Muscle of leg (tissue), 16 donors: ENCODE measurements at places on chromosomes 12 and 14. TPM values are rescaled to one million over a fixed set of nuclear protein-coding genes. Genes with fewer than 3 reads are reported as not detected.

DNA sequence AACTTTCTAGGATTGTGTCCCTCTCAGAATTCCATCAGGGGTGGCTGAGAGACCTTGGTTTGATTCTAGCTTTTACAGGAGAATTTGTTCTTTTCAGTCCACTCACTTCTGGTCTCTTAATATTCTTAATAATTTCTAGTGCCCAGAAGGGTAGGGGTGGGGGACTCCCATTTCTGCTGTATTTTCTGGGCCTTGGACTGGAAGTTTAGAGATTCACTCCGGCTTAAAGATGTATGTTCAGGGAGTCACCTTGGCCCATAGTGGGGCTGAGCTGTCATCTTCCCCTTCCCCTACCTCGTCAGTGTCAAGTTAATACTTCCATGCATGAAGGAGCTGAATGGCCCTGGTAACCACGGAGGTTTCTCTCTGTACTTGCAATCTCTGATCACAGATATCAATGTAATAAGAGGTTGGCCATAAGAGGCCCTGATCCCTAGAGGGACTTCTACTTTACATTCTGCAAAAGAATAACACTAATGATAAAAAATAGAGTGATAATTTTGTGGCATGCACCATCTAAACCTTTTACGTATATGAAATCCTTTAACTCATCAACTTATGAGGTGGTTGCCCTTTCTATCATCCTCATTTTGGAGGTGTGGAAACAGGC, 6.7 kb downstream of the KRT81 start:
- no peak for DNase-seq

- DNase-seq, result no peak
Observed at GRCh38 chr12:120835657-120836056, 68.5 kb downstream of the SPPL3 start.

DNA sequence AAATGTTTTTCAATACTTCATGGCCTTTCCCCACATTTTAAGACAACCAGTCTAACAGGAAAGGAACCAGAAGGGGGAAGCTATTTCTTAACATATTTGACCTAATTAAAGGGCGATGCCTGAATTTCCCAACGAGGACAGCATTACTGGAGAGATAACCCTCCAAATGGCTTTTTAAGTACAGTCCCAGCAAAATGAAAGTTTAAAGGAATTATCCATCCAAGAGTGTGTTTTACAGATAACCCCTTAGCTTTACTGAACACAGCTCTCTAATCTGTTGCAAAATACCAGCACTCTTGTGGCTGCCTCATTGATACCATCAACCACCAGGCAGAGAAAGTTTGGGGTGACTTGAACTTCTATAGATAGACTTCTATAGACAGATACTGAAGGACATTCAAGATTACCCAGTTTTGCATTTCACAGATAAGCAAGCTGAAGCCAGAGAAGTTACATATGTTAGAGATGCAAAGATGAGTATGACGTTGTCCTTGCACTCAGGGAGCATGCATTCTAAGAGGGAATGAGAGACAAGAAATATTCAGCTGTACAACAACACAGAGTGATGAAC, 41.3 kb upstream of the DUSP6 start:
- DNase-seq, result no peak

DNA sequence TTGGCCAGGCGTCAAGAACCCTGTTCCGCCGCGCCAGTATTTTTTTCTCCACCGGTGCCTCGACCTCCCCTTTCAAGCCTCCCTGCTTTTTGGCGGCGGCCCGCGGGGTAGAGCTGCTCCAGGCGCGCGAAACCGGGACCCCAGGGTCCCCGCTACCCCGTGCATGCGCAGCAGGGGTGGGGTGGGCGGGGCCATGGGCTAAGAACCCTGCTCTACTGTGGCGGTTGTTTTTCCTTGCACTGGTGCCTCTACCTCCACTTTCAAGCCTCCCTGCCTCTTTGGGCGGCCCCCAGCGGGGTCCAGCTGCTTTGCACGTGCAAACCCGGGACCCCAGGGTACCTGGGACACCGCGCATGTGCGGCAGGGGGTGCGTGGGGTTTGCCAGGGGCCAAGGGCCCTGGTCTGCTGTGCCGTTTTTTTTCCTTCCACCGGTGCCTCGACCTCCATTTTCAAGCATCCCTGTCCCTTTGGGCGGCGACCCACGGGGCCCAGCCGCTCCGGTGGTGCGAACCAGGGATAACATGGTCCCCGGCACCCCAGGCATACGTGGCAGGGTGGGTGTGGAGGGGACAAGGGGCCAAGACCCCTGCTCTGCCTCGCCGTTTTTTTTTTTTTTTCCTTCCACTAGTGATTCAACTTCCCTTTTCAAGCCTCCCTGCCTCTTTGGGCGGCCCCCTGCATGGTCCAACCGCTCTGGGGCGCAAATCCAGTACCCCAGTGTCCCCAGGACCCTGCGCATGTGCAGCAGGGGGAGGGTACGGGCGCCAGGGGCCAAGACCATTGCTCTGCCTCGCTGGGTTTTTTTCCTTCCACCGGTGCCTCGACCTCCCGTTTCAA, 326.8 kb downstream of the ALG10 start:
- DNase-seq, result no peak

GRCh38 chr14:53148671-53149070, 4.5 kb downstream of the DDHD1 start:
- no peak for DNase-seq

DNA sequence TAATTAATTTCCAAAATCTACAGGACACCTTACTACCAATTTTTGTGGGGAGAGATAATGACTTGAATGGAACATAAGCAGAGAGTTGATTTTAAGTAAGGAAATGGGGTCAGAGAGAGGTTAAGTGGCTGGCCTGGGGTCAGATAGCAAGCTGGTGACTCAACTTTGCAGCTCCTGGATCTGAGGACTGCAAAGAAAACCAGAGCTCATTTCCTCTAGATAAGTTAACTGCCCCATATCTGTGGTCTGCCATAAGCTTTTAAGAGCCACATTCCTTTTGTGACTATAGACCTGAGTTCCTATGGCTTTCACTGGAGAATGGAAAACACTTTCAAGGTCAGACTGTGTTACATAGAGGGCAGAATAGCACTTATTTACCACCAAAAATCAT, 201.2 kb upstream of the PRICKLE1 start:
- no peak for DNase-seq

DNA sequence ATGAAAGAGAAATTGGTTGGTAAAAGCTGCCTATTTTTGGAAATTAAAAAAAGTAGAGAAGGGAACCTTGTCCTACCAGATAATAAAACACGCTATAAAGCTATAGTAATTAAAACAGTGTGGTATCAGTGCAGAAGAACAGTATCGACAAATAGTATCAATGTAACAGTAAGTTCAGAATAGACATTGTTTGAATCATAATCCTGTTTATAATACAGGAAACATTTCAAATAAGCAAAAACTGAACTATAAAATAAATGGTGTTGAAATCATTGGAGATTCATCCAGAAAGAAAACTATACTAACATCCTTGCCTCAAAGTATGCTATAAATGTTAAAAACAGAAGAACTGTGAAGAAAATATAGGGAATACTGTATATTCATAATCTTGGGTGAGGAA, 54.2 kb upstream of the NAP1L1 start:
- no peak for DNase-seq

DNA sequence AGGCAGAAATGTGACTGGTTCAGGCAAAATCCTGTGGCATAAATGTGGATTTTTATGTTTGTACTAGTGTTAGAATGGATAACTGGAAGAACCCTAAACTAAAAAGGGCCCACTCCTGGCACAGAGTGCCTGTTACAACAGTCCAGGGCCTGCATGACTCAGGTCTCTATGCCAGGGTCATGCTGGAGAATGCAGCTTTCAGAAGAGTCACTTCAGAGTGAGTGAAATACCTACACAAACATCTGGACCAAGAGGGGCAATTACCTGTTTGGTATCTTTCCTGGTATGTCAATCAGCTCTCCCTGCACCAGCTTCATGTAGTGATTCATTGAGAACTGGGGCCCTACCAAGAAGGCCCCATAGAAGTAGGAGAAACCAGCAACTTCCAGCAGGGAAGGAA, 10.0 kb downstream of the EMG1 start:
- no peak for DNase-seq

DNA sequence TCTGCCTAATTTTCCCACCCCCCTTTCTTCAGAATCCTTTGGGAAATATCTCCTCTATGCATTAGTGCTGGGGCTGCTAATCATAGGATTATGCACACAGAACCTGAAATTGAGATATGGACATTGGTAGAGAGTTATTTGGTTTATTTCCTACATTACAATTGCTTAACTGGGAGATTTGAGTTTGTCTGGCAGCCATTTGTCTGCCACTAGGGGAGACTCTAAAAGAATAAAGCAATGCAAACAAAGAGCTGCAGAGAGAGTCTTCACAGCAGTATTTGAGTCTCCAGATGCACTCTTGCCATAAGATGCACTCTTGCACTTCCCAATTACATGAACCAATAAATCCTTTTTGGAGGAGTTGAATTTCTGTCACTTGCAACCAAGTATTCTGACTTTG, 12.0 kb upstream of the PCNX4 start:
- no peak for DNase-seq

- DNase-seq, result no peak
Observed at GRCh38 chr12:97324471-97324870, 138.1 kb upstream of the RMST start.

DNA sequence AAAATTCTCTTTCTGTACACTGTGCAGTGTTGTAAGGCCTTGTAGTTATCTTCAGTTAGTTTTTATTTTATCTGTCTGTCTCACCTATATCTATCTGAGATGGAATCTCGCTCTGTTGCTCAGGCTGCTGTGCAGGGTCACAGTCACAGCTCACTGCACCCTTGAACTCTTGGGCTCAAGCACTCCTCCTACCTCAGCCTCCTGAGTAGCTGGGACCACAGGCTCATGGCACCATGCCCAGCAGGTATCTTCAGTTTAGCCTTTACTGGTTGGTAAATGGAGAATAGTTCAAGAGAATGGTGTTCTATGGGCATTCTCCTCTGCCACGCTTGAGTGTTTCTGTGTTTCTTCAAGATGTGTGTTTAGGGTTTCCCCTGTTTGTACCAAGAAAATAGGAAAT, 13.6 kb downstream of the TULP3 start:
- DNase-seq, result no peak

GRCh38 chr14:74459289-74459946, 33.4 kb upstream of the SYNDIG1L start:
- no peak for DNase-seq

DNA sequence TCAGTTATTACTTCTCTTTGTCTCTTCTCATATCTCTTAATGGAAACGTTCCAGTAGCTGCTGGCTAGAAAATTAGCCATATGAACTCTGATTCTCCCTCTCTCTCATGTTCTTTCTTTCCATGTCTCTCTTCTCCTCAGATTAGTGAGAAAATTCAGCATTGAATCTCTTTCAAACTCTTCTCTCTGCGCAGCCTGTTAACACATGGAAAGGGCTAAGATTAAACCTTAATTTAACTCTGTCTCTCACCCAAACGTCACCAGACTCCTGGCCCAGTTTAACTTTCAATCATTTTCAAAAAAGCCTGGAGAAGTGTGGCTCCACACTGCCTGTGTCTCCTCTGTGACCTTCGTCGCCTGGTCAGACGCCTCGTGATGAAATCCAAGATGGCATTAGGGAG, 1234.2 kb downstream of the BCL11B start:
- DNase-seq, result peak; percentile 3

- DNase-seq, result peak; percentile 97
Observed at GRCh38 chr14:68307790-68308168, 485.1 kb downstream of the ZFP36L1 start.

DNA sequence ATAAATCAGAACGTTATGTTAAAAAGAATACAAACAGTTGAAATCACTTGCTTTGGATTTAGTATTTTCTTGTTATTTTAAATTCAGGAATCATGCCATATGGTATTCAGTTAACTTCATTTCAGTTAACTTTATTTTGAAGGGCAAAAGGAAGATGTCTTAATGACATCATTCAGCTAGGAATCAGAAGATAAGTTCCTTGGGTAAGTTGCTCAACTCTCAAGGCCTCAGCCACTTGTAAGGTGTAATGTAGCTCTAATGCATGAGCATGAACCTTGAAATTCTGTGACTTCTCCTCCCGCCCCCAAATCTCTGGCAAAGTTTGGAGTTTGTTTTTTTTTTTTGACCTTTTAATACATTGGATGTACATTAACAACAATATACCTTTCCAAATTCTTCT, 42.6 kb downstream of the FRS2 start:
- DNase-seq, result no peak

DNA sequence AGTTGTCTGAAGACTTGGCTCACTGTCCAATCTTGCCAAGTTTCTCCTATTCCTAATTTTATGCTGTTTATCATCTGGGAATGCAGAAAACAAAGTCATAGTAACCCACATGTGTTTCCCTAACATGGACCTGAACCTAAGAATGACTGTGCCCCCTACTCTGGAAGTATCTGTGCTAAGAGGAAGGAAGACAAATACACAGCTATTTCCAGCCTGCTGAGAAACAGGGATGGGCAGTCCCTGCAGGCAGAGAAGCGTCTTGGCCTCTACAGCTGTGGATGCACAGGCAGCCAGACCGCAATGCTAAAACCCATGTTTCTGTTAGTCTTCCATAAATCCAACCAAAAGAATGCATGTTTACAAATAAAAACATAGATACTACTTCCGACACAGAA, 56.2 kb downstream of the DUSP16 start:
- peak; percentile 92 for DNase-seq

GRCh38 chr12:39990122-39991101, 115.5 kb downstream of the SLC2A13 start:
- DNase-seq, result peak; percentile 48

DNA sequence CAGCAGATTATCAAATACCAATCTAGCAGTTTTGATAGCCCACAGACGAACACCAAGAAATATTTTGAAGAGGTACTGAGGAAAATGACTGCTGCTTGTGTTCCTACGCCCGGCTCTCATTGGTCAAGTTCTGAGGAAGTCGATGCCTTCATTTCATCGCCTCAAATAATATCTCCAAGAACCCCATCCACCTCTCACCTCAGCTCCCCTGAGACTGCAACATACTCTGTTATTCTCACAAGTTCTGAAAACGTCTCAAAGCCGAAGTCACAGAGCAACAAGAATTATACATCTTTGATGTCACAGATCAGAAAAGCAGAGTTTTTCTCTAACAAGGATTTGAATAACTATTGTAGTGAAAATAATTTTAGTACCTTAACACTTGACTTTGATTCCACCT, 55.5 kb upstream of the BCAT1 start:
- no peak for DNase-seq

GRCh38 chr12:120367924-120368788, 808 bp downstream of the MSI1 start:
- DNase-seq, result no peak

- DNase-seq, result peak; percentile 23
Observed at GRCh38 chr14:101721951-101722661, 39.4 kb upstream of the PPP2R5C start.

Gene KRT73
- total RNA-seq, result 0.09 TPM

Gene SMCO2
- not detected for total RNA-seq

Gene WNT5B
- 38.8 TPM for total RNA-seq

Gene PIK3C2G
- 0.18 TPM for total RNA-seq

Gene PLA2G1B
- 0.75 TPM for total RNA-seq

Gene HEBP1
- 13.9 TPM for total RNA-seq

Gene PRDM4
- 16.6 TPM for total RNA-seq

Gene KRT2
- not detected for total RNA-seq

Gene HPD
- total RNA-seq, result 0.04 TPM

Gene CD4
- 3.1 TPM for total RNA-seq

Gene ACVR1B
- 7.7 TPM for total RNA-seq

Gene LEMD3
- 21.7 TPM for total RNA-seq

Gene HSPA2
- 6.8 TPM for total RNA-seq

Gene LRFN5
- total RNA-seq, result 10.0 TPM

Gene TAS2R7
- not detected for total RNA-seq

Gene GPR68
- 0.35 TPM for total RNA-seq

Gene SSTR1
- under 0.01 TPM for total RNA-seq

Gene RAD51AP1
- 10.7 TPM for total RNA-seq
